ENCODE measurements at places on chromosomes 4 and X.

DNA sequence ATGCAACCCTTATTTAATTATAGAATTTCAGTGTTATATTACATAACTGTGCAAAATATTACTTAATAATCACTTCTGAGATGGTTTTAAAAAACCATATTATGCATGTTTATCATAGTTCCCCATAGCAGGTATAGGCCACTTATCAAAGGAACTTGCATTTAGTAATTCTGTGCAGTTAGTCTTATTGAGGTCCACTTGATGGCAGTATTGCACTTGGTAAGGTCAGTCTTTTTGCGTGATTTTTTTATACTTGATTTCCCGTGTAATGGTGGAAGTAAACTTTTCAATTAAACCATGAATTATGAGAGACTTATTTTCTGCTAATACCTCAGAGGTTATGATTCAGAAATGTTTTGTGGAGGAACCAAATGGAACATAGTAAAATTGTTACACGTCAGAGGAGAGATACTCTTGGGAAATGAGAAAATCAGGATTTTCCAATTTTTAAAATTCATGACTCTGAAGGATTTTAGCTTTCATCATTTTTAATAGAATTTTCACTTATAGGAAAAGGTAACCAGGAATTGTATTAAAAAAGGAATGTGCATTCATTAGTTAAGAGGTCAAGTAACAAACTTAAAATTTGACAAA, 230.0 kb downstream of the CCSER1 start:
- DNase-seq, result no peak

DNA sequence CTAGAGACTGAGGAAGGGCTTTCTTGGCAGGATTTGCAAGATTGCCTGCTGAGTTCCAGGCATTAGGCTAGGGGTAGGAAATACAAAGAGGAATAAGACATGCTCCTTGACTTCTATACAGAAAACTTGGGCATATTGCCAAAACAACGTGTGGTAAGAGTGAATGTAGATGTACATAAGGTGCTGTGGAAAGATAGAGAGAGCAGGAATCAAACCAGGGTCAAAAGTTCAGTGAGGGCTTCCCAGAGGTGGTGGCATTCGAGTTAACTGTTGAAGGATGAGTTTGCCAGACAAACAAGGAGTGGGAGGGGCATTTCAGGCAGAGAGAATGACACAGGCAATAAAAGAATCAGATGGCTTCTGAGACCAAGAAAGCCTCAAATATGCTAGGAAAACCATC, 187.9 kb downstream of the KDR start:
- DNase-seq, result no peak

DNA sequence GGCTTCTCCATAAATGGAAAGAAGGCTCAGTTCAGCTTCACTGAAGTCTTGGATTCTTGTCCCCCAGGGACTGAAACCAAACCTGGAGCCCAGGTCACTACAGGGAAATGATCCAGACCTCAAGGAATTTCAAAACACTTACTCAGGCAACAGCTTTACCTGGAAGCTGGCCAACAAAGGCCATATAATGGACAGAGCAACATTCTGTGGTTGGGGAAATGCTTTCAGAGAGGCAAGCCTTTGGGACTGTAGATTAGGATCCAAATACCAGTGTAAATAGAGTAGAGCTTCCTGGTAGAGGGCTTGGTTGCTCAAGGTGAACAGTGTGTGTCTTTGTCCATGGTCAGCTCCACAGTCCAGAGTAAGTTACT, 57.0 kb upstream of the PROM1 start:
- no peak for DNase-seq

DNA sequence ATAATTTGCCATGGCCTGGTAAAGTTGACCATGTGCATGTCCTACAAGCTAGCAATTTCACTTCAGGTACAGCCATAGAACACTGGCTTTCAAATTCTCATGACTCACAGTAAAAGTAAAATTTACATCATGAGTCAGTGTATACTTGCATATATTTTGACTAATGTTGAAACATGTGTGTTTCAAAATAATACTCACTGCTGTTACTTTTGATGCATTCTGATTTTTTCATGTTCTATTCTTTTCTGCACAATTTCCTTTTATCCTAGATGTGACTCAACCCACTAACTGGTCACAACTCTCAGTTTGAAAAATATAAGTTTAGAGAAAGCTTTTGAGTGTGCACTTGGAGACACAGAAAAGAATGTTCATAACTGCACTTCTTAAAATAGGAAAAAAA, 365.7 kb downstream of the FGF13 start:
- no peak for DNase-seq

GRCh38 chrX:154010330-154011087, 9.2 kb downstream of the IRAK1 start:
- DNase-seq, result no peak

DNA sequence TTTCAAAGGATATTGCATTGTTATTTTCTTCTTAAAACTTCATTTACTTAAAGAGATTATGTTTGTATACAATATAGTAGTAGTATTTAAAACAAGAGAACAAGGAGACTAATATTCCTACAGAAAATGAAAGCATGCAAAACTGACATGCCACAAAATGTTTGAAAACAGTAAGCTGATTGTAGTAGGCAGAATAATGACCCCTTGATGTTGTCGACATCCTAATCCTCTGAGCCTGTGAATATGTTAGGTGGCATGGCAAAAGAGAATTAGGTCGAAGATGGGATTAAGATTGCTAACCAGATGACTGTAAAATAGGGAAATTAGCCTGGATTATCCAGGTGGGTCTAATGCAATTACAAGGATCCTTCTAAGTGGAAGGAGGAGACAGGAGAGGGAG, 522.2 kb upstream of the NR3C2 start:
- DNase-seq, result no peak

DNA sequence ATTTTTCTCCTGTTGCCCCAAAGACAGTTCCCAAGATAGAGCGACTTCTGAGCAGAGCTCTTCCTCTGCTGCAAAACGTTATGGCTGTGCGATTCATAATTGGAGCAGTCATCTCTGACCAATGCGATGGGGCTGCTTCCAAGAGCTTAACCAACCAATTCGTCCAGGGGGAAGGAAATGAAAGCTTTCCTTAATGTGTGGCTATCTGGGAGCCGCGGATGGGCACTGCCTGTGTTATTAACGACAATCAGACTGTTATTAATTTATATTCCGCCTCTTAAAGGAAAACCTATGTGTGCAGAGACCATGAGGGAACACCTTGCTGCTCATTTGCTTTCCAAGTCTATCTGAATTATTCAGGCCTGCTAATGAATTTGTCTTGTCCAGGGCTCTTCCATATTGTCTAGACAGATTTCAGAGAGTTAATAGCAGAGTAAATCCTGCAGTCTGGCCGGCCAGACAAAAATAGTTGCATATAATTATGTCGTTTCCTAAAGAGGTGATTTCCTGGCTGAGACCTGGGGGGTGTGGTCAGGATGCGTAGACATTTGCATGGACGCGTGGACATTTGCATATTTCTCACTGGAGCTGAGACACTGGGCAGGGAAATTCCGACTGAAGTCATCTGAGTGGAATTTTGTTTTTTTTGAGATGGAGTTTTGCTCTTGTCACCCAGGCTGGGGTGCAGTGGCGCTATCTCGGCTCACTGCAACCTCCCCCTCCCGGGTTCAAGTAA, 135.4 kb downstream of the HMX1 start:
- DNase-seq, result no peak

- DNase-seq, result no peak
Observed at GRCh38 chr4:138645289-138645688, 370.3 kb upstream of the NOCT start.

DNA sequence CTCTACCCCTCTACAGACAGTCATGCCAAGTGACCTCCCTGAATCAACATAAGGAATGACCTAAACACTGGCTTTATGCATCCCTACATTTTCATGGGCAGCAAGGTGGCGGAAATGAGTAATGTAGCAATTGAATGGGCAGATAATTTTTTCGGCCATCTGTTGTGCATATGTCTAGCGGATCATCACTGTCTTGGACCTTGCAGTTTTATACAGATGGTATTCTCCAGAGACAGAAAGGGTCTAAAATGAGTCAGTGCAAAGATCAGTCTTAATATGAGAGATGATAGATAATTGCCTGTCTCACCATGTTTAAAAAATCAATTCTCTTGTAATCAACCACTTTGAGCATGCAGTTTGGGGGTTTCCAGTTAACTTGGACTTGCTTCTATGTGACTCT, 177.3 kb upstream of the DKK2 start:
- DNase-seq, result no peak

DNA sequence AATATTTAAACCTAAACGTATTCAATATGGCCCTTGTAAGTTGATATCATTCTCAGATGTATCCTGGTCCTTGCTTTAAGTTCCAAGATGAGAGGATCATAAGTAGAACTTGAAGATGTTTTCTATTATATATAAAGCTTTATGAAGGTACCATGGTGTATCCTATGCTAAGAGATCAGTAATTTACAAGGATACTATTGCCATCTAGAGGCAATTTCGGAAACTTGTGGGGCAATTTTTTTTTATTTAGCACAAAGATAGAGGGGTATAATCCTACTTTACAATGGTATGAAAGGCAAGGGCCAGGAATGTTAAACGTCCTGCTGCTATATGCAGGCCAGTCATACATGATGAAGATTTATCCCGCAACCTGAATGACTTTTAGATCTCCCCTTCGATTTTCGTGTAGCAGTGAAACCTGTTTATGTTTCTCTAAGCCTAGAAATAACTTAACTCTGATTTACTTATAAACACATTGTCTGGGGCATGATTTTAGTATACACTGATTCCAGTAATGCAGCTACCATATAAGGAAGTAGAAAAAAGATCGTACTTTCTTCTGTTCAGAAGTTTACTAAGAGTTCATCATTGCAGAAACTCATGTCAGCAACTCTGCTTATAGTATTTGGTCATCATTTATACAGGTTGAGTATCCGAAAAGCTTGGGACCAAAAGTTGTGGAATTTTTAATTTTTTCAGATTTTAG, 2.6 kb downstream of the SLC25A31 start:
- no peak for DNase-seq

DNA sequence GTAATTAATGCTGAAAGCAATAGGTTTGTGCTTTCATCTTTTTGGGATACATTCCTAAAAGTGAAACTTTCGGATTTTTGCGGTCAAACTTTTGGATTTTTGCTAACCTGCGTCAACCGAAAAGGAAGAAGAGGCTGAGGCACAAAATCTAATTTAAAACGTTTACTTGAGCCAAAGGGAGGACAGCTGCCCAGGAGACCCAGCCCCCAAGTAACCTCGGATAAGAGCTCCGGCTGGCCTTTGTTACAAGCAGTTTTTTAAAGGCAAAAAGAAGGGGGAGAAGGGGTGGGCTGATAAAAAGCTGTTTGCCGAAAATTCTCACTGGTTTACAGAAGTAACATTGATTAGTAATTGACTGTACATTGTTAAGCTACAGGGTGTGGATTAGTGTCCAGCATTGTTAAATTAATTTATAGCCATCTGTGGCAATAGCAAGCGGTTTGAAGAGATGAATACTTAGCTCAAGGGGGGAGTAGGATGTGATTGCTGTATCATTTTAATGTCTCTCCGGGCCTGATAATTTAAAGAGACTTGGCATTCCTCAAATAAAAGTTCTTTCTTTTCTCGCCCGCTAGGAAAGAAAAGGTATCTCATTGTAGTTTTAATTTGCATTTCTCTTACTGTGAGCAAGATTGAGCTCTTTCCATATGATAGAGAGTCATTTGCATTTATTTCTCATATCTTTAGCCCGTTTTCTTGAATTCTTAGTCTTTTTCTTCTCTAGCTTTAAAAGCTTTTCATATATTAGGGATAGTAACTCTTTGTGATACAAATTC, 59.1 kb upstream of the USP9X start:
- no peak for DNase-seq

DNA sequence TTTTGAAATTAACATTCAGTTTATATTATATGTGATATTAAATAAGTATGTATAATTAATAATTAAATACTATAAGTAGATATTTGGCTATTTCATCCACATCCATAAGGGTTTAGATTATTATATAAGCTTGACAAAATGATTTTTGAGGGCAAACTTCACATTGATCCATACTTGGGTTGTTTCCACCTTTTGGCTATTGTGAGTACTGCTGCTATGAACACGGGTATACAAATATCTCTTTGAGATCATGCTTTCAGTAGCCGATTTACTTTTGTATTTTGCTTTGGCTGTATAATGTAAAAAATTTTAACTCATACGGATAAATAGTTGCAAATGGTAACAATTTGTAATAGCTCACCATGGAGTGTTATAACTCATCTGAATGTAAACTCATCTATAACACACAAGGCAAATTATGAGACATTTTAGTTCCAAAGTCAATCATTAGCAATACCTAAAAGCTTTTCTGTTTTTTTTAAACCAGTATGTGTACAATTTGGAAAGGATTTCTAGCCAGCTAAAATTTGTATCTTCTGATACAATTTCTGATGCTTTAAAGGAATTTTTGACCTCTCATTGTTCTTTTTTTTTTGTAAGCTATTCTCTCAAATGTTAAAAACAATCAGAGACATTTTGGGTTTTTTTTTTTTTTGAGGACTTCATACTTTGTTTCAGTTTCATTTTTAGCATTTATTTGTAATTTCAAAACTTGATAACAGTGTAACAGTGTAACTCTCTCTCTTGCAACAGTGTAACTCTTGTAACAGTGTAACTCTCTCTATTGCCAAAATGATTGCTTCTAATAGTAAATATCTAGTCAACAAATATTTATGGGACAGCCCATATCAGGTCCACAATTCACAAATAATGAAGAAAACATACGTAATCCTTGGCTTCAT, 51.8 kb upstream of the ARX start:
- no peak for DNase-seq

GRCh38 chr4:138235419-138235952, 6.7 kb downstream of the SLC7A11 start:
- no peak for DNase-seq
